Common myeloid progenitor, CD34-positive (primary cell): ENCODE measurements at places on chromosomes 7 and 10.

DNA sequence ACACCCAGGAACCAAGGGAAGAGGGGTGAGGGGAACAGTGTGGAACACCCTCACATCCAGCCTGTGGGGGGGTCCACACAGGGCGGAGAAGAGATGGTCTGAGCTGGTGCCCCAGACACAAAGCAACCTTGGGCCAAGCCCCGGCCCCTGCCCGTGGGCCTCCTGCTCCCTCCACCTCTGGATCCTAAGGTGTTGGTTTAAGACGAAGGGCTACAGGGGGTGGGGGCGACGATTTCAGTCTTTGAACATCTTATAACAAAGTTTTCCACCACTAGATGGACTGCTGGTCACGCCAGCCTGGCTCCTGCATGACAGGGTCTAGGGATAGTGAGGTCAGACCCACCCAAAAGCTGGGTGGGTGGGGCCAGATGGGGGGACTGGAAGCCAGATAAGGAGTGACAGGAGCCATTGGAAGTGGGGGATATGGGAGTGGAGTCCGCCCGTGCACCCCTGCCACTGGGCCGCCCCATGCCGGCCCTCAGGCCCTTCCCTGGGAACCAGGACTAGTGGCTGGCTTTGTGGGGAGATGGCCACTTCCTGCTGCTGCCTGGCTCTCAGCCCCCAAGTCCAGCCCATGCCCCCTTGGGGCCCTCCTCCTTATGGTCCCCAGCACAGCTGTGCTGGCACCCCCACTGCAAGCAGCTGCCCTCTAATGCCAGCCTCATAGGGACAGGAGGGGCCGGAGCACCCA, 98.4 kb downstream of the RGS10 start:
- no peak overlapping the region for H3K4me3 ChIP-seq
- peaks cover 2% of the 10 kb centered on the region for H3K36me3 ChIP-seq
- no peaks in the 10 kb centered on the region for H3K4me1 ChIP-seq
- no peaks in the 10 kb centered on the region for H3K27me3 ChIP-seq
- DNase-seq = no peak
- H3K27ac ChIP-seq = no peak overlapping the region

GRCh38 chr10:89553064-89553734, 17.8 kb upstream of the SLC16A12 start:
- no peaks in the 10 kb centered on the region for H3K4me1 ChIP-seq
- no peak for DNase-seq
- H3K4me3 ChIP-seq = no peak overlapping the region
- no peaks in the 10 kb centered on the region for H3K27me3 ChIP-seq

DNA sequence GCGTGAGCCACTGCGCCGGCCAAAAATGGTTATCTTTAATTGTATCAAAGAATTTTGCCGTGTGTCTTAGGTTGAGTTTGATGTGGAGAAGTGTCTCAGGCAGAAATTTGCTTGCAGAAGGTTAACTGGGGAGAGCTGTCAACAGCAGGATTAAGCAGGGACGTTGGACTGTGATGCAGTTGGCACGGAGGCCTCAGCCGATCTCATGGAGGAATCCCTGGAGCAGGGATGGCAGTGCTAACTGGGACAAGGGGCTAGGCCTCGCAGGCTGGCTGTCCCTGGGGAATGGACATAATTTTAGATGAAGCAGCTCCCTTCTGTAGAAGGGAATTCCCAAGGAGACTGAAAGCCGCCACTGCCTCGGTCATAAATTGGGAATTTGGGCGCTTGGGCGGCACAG, 12.3 kb upstream of the KIF5B start:
- H3K4me1 ChIP-seq = peaks cover 11% of the 10 kb centered on the region
- DNase-seq = no peak
- no peak overlapping the region for H3K27ac ChIP-seq
- H3K4me3 ChIP-seq = no peak overlapping the region

DNA sequence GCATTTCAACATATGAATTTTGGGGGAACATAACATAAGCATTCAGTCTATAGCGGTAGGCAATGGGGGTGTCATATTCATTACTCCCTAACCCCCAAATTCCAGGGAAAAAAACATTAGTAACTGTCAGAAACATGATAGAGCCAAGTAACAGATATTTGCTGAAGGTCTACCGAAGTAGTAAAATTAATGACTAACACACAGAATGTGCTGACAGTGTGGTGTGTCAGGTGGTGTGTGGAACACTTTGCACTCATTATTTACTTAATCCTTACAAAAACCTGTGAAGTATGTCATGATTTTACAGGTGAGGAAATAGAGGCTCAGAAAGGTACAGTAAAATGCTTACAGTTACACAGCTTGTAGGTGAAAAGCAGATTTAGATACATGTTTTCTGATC, 85.4 kb upstream of the RHOBTB1 start:
- H3K4me1 ChIP-seq = no peaks in the 10 kb centered on the region
- H3K4me3 ChIP-seq = no peak overlapping the region
- DNase-seq = no peak

DNA sequence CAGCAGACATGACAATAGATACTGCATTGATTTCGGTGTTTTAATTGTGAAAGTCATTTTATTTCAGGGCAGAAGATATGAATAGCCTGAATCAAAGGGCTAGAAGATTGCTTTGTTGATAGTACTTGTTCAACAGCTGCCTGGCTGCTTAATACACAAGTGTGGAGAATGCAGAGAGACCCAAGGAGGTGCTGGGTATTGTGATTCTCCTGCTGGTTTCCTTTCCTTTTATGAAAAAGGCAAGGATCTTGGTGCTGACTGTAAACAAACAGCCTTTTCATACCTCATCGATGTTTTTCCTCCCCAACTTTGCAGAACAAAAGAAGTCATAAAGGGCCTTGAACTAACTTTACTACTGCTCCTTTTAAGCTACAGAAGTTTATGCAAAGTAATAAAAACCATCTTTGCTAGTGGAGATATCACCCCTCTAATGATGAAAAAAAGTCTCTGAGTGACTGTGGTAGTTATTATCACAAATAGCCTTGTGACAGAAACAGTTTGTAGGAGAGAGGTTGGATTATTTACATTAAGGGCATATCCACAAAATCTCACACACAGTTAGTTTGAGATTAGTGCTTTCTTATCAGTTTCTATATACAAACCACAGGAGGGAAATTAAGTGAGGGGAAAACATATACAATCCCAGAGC, 800.0 kb downstream of the LRMDA start:
- H3K4me1 ChIP-seq = no peaks in the 10 kb centered on the region
- H3K27me3 ChIP-seq = no peaks in the 10 kb centered on the region
- DNase-seq = no peak
- H3K27ac ChIP-seq = no peak overlapping the region
- H3K36me3 ChIP-seq = no peaks in the 10 kb centered on the region
- no peak overlapping the region for H3K4me3 ChIP-seq
